RWPE2 (cell line): ENCODE measurements at places on chromosomes 6 and 20.

GRCh38 chr6:40852779-40853373 is 186.1 kb downstream of the UNC5CL start:
- no peak for DNase-seq

GRCh38 chr6:108661430-108661829 is 100.7 kb downstream of the FOXO3 start:
- DNase-seq: no peak

GRCh38 chr6:77092971-77093370 is 370.3 kb downstream of the HTR1B start:
- DNase-seq: no peak

GRCh38 chr6:121998631-121999030 is 400.8 kb upstream of the HSF2 start:
- no peak for DNase-seq

GRCh38 chr20:43983359-43983758 is 68.7 kb downstream of the TOX2 start:
- DNase-seq: peak; percentile 60

DNA sequence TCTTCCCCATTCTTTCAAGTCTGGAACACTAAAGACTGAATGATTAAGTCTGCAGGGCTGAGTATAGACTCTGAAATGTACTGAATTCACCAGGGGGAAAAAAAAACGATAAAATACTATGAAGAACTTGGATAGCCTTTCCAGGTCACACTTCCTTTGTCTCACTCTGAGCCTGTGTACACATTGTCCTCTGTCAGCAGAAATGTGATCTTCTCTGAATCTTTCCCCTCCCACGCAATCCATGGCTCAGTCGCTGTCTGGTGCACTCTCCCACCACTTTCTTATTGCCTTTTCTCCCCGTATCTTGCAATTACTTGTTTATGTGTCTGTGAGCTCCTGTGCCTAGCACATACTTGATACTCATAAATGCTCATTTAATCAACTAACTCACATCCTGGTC is 212.6 kb upstream of the RSPO3 start:
- no peak for DNase-seq

DNA sequence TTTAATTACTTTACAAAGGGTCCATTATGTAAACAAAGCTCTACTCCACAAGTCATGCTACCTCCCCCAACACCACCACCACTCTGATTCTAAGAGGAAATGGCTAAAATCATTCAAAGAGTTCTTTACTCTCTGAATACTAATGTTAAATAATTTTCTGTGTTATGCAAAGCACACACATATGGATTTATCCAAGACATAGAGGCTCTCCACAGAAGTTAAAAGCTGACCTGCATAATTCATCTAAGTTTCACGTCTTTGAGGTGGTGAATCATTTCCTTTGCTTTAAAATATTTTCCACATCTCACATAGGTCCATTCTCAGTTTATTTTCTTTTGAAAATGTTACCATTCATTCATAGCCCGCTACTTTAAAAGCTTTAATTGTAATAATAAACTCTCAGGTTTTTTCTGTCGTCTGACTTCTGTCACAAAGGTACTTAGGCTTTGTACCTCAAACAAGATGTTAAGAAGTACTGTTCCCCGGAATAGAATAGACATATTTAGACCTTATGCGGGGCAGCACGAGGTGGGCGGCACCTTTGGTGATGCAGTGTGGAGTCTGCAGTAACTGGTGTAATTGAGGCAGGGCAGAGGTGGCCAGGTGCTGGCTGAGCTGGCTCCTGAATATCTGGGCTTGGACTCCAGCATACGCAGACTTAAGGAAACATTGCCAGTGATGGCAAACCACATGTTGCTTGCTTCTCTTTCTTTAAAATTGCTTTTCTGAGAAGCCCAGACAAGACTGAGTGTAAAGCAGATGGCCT is 55.8 kb downstream of the KIF6 start:
- no peak for DNase-seq

GRCh38 chr6:77707603-77708002 is 54.8 kb downstream of the MEI4 start:
- DNase-seq: no peak

DNA sequence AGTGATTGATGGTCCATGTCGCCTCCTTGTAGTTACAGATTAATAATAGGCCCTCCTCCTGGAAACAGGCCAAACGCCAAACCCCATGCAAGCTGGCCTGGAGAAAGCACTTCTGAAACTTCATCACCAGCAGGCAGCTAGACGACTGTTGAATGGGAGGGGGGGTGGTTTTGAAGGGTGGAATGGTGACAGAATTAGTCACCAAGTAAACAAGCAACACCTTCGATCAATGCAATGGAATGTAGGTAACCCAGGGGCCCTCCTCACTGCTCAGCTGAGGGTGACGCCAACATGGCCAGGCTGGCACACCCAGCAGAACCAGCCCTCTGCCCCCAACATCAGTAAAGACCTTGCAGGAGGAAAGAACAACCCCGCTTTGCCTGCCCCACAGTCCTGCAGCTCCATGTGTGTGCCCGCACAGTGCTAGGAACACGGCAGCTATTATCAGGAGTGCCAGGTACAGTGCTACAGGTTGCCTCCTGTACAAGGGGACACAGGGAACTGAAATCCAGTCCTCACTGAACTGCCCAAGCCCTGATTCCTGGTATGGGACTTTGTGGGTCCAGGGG is 2.7 kb downstream of the BCAS1 start:
- DNase-seq: peak; percentile 95

GRCh38 chr6:157656437-157656997 is 166.5 kb upstream of the SNX9 start:
- no peak for DNase-seq

DNA sequence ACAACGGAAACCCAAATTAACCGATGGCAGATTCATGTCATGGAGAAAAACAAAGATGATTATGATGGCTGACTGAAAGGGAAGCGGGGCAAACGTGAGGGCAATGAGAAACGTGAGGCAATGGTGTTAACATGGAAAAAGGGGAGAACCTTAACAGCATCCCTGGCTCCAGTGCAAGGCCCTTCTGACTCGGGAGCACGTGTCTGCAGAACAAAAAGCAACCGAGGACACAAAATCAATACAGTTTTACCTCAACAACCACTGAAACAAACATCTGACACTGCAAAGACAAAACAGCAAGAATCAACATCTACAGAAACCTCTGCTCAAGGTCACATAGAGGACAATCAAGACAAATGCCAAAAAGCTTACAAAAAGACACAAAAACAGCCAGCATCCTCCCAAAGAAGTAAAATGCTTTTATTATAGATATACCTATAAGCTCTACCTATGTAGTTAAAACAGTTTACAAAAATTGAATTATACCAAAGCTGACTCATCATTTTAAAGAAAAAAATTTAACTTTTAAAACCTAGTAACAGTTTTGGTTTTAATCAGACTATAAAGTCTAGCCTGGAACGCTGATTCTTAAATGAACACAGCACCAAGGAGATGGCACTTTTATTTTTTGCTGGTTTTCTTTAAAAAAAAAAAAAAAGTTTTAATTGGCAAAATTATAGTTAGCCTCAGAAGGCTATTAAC is 43.1 kb downstream of the SMLR1 start:
- no peak for DNase-seq

DNA sequence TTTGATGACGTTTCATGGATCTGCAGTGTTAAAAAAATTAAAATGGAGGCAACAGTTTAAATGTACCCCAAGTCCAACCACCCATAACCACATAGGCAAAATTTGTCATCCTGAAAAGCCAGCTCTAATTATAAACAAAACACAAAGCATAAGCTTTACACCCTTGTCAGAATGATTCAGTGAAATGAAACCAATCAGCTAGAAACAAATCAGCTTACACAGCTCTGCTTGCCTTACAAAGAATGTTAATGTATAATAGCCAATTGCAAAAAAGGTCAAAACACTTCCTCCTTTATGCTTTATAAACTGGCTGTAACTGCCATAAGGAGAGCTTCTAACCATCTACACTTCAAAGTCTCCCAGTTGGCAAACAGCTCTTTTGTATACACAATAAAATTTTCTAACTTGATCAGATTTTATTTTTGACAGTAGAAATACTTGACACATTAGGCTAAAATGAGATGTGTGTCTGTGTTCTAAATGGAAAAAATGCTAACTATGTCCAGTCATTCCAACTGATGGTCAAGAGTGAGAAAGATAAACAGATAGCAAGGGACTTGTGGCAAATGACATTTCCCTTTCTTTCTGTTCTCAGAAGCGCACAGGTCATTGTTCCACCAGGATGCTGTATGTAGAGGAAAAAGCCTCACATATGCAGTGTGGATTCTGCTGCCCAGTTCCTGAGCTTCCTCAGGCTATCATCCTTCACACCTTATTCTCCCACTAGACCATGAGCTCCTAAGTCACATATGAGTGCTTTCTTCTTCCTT is 344.3 kb upstream of the ID4 start:
- no peak for DNase-seq

DNA sequence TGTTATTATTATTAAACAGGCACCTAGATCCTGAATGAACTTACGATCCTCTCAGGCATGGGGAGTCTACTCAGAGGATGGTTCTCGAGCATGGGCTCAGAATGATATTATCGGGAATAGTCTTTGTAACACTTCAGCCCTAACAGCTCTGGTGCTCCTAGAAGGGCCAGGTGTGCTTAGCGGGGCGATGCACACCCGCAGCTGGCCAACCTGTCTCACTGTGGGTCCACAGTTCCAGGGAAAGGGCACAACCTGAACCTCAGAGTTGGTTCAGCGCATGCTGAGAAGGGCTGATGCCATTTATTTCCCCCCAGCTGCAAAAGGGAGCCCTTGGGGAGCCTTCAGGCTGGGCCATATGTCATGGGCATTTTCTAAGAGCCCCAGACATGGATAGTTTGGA is 26.2 kb downstream of the RRAGD start:
- no peak for DNase-seq

- no peak for DNase-seq
Observed at GRCh38 chr6:56245903-56246351, 1.5 kb downstream of the COL21A1 start.

- no peak for DNase-seq
Observed at GRCh38 chr20:58401162-58401561, 12.1 kb downstream of the VAPB start.

DNA sequence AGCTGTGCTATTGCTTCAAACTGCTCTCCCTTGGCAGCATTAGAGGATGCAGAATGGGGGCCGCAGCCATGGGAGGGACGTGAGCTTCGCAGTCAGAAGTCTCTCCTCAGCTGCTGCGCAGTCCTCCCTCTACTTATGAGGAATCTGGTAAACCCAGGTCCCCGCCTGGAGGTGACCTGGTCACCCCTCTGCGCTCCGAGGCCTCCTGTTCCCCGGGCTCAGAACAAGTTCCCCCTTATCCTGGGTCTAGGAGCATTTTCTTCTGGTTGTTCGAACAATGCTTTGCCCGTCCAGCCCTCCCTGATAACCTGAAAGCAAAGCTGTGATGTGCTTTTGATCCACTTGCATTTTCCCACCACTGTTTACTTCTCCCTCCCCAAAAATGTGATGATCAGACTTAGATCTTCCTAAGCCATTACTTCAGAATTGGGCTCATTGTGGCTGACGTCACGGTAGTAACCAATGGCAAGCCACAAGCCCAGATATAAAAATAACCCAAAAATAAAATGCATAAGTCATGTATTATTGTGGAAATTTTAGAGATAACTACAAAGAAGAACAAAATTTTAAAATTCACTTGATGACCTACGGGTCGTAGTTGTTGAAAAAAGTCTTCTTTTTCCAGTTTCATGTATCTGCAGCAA is 80.7 kb downstream of the SERAC1 start:
- DNase-seq: no peak

DNA sequence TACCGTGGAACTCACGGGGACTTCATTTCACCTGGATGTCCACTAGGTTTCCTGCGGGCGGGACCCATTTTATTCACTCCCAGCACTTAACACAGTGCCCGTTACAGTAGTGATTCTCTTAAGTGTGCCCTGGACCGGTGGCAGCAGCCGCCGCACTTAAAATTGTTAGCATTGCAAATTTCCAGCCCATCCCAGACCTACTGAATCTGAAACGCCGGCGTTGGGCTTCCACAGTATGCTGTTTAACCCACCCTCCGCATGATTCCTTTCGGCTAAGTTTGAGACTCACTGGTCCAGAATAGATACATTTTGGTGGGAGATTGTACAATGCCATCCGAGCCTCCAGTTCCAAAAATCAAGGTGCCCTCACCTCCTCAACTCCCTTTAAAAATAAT is 967 bp downstream of the SMPDL3A start:
- no peak for DNase-seq

- DNase-seq: peak; percentile 84
Observed at GRCh38 chr20:62727584-62728027, 19.0 kb downstream of the NTSR1 start.

DNA sequence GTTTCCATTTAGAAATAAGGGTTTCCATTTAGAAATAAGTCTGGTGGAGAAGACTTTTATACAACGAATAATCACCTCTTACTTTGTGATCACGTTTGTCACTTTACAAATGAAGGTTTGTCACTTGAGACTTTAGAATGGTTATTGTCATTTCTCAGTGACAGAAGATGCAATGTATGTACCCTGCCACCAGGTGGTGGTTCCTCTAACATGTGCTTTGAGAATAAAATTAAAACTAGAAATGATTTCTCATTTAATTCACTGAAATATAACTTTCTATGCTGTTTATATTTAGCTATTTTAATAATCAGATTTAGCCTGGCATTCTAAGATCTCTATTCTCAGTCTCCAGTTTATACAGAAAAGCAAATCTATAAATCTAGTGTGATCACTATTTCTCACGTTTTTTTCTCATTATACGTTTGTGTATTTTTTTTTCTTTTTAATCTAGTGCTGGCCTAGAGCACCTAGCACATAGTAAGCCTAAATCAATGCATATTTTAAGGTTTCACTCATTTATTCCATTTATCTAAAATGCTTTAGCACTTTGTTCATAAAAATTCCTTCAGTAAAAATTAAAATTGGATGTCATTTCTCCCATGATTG is 57.4 kb upstream of the TFAP2D start:
- DNase-seq: no peak

DNA sequence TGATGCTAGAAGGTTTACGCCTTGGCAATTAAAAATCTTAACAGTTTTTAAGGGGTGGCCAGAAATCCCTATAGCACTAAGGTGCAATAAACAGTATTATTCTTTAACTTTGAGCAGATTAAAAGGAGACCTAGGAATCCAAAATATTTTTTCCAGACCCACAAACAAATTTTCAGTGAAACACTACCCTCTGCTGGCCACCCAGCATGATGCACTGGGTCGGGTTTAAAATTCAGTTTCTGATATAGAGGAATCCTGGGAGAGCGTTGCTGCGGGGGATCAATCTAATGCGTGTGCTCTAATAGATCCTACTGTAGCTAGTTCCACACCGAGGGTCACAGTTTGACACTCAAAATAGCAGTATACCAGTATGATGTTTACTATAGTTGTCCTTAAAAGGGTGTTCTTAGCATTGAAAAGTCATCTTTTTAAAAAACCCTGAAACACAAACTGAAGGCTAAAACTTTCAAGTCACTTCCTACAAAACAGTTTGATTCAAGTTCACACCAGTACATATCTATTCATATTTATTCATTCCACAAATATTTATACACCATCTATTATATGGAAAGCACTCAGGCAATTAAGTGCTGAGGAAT is 10.2 kb downstream of the UBE3D start:
- no peak for DNase-seq

DNA sequence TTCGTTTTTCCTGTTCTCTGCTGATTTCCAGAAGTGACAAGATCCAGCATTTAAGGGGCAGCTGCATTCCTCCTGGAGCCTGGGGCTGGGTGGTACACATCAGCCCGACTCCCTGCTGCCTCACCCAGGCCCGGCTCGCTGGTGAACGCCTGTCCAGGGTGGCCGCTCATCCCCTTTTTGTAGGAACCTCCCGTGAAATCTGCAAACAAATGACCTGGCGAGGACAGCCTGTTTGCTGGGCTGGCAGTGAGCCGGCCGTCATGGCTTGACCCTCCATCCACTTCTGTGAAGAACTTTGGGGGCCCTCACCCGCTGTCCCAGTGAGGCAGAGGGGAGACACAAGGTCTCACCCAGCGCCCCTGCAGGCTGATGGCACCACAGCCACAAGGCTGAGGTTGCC is 39.0 kb downstream of the PYGB start:
- DNase-seq: peak; percentile 29
